SK-MEL-5 (cell line): ENCODE measurements at places on chromosomes 6 and 20.

DNA sequence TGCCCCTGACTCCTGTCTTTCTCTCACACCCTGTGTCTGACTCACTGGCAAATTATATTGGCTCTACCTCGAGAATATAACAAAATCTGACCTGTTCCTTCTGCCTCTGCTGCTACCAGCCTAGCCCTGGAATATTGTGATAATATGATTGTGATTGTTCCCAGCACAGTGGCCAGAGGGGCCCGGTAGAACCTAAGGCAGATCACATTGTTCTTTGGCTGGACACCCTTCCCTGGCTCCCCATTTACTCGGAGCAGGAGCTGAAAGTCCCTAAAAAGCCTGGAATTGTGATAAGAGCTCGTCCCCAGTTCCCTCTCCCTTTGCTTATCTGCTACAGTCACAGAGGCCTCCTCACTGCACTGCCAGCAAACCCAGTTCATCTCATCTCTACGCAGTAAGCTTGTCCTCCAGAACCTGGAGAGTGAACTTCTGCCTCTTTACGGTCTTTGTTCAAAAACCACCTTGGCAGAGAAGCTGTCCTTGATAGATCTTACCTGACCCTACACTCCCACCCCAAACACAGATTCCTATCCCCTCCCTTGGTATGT, 21.8 kb downstream of the SERPINB6 start:
- DNase-seq: no peak

- peak; percentile 44 for DNase-seq
These were observed 633.4 kb upstream of the EPHA7 start for GRCh38 chr6:94052749-94053148.

DNA sequence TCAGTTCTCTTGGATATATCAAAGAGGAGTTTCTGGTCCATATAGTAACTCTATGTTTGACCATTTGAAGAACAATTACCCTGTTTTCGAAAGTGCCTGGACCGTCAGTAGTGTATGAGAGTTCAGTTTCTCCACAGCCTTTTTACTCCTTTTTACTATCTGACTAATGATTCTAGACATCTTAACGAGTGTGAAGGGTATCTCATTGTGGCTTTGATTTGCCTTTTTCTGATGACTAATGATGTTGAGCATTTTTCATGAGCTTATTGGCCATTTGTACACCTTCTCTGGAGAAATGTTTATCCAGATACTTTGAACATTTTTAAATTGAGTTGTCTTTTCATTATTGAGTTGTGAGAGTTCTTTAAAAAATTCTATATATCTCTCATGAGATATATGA, 114.9 kb upstream of the ATXN1 start:
- DNase-seq: no peak

- DNase-seq: no peak
These were observed 24.3 kb downstream of the SNX14 start for GRCh38 chr6:85569323-85569722.

DNA sequence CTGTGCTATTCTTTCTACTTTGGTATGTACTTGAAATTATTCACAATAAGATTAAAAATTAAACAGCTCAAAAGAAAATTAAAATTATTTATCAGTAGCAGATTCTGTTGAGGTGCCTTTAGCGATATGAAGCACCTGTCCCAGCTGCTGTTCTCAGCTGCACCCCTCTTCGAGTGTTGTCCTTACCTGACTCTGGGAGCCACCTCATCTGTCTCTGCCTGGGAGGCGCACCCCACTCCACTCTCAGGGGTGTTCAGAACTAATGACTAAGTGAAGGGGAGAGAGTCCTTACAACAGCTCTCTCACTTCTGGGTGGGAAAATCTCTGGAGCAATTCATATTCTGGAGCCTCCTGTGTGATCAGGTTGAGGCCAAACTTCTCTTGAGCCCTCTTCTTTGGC, 745.7 kb downstream of the RFPL4B start:
- no peak for DNase-seq

- peak; percentile 29 for DNase-seq
These were observed 1.0 kb downstream of the GMEB2 start for GRCh38 chr20:63625771-63626423.

DNA sequence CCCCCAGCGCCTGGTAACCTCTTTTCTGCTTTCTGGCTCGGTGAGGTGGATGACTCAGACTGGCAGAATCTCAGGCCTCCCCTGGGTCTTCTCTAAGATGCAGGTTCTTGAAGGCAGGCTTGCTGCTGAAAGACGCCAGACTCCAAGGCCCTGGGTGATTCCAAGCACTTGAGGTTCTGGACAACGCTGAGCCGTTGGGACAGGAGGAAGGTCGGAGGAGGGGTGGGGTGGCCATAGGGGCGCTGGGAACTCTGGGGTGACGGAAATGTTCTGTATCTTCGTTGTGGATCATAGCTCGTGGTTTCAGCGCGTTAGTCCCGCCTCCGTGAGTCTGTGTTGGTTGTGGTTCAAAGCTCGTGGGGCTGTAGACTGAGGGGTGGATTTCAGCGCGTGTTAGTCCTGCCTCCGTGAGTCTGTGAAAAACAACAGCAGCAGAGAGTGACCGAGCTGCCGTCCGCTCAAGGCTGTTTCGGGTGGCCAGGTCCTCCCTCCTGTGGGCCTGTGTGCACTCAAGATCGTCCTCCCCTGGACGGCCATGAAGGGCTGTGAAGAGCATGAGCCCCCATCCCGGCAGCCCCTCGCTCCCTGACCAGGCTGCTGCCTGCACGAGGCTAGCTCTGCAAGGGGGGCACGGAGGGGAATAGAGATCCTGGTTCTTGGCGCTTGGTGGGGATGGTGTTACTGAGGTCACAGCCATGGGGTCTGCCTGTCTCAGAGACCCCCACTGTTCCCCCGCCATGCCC, 7.7 kb downstream of the NTSR1 start:
- DNase-seq: no peak

DNA sequence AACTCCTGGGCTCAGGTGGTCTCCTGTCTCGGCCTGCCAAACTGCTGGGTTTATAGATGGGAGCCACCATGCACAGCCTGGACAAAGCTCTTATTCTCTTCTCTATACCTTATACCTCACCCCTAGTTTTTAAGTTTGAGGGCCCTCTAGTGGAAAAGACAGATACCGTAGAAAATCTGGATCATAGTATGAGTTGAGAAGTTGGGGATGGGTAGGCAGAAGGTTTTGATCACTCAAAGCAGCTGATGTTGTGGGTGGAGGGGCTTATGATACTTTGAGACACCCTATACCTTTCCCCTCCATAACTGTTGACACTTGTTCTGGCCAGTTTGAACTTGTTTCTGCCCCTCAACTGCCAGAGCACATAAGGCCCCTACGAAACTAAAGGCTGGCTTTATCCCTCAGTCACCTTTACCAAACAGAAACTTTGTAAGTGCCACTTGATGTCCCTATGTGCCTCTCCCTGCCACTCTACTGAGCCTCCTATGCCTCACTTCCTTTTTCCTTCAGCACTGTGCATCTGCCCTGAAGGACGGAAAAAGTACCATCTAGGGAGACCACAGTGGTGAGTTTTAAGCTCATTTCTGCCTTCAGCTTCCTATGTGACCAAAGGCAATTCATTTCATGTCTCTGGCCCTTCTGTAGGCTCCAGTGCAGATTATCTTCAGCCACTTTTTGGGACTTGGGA, 28.6 kb downstream of the RALY start:
- DNase-seq: peak; percentile 87

GRCh38 chr20:38609815-38610214, 8.2 kb downstream of the ARHGAP40 start:
- no peak for DNase-seq

DNA sequence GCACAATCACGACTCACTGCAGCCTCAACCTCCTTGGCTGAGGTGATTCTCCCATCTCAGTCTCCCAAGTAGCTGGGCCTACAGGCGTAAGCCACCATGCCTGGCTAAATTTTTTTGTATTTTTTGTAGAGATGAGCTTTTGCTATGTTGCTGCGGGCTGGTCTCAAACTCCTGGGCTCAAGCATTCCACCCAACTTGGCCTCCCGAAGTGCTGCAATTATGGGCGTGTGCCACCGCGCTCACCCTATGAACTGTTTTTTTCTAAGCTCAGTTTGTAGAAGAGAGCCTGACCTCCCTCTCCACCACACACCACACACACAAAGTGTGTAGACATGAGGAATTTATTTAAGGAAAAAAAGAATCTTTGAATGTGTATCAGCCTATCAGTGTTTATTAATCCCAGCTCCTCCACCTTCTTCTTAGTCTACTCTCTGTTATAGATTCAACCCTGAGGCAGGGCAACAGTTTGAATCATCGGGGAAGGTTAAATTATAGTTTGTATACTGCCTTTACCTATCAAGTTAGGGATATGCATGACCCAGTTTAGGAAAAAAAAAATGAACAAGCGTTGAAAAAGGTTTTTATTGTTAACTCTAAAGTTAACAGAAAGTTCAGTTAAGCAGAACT, 74.1 kb downstream of the PLEKHG1 start:
- no peak for DNase-seq

- DNase-seq: no peak
These were observed 8.8 kb downstream of the SLC17A9 start for GRCh38 chr20:62961310-62961783.

- no peak for DNase-seq
These were observed 27.1 kb downstream of the SPACA1 start for GRCh38 chr6:88074791-88075190.

GRCh38 chr20:57991211-57991881, 237.1 kb downstream of the ANKRD60 start:
- DNase-seq: peak; percentile 32

GRCh38 chr20:47606983-47607613, 105.4 kb downstream of the NCOA3 start:
- no peak for DNase-seq

DNA sequence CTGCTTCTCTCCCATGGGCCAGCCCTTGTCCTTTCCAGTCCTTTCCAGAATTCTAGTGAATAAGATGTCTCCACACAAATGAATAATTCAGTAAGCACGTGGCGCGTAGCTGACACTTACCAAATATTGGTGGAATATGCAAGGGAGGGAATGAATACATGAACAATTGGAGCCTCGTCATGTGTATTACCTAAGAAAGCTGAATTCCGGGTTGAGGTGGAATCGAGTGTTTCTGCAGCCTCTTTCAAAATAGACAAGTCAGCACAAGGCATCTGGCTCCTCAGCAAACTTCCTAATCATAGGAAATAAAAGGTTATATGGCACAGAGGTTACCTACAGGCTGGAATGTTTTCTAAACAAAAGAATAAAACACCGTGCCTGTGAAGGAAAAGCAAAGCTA, 47.0 kb upstream of the NT5E start:
- DNase-seq: no peak
